CD14-positive monocyte (primary cell): ENCODE measurements at places on chromosomes 7 and 10. TPM values are rescaled to one million over a fixed set of nuclear protein-coding genes. Genes with fewer than 3 reads are reported as not detected.

CALCR gene
- polyA plus RNA-seq, result not detected in 2 replicates

CYP3A5 gene
- not detected in 2 replicates for polyA plus RNA-seq

CDHR1 gene
- polyA plus RNA-seq, result not detected

WNT16 gene
- polyA plus RNA-seq, result 0.03 and 0.05 TPM in 2 replicates

GNGT1 gene
- not detected in 2 replicates for polyA plus RNA-seq

IFIT1 gene
- polyA plus RNA-seq, result 3.9 and 4.8 TPM in 2 replicates

SPDYE11 gene
- polyA plus RNA-seq, result not detected

SLC13A4 gene
- polyA plus RNA-seq, result not detected in 2 replicates

CASTOR2 gene
- 2.1 and 2.4 TPM in 2 replicates for polyA plus RNA-seq

OR2A42 gene
- not detected in 2 replicates for polyA plus RNA-seq

DCLRE1A gene
- polyA plus RNA-seq, result 0.42 and 1.00 TPM in 2 replicates

ACSL5 gene
- polyA plus RNA-seq, result 44.4 TPM
